ENCODE measurements at places on chromosomes 7 and 10.

GRCh38 chr10:89668386-89669071 lies 23.5 kb upstream of the PANK1 start:
- no peak for DNase-seq

GRCh38 chr10:129771024-129771423 lies 193.1 kb downstream of the EBF3 start:
- DNase-seq: no peak

DNA sequence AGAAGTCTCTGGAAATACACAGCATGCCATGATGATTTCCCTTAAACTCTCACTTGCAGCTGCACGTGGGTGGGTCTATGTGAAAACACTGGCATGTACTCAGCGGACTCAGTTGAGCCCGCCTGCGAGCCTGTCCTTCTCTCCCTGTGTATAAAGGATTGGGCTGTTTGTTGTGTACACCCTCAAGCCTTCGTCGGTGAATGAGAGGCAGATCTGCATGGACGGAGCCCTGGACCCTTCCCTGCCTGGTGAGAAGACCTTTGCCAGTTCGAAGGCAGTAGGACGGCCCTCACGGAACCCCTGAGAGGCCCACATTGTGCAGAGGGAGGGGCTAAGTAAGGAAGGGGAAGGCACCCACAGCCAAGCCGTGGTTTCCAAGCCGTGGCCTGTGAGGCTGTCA lies 121.2 kb downstream of the WDFY4 start:
- no peak for DNase-seq

DNA sequence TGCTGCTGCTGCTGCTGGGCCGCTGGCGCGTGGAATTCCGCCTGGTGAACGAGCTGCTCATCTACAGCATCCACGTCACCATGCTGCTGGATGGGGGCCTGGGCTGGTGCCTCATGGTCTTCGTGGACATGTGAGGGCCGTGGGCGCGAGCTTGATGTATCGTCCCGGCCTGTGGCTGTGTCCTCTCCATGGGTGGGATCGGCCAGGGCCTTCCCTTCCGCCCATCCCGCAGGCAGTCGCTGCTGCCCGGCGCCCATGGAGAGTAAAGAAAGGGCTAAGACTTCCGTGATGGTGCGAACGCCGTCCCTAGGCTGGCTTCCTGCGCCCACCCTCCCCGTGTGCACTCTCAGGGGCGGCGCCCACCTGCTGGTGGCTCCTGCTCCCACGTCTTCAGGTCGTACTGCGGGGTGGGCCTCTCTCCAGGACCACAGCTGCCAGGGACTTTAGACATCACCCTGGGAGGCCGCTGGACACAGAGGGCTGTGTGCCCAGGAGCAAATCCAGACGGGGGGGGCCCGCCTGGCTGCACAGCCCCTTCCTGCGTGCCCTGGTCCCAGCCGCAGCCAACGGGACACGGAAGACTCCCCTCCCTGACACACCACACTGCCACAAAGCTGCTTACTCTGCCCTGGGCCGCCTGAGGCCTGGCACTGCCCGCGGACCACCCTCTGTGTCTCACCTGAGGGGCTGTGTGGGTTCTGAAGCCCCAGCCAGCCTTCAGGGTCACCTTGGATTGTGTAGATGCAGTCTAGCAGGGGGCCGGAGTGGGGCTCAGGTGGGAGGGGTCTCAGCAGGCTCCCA lies 167.5 kb downstream of the SEPTIN7 start:
- no peak for DNase-seq

Measured in non-pigmented ciliary epithelial cell (primary cell).